ENCODE measurements at places on chromosomes 2 and 18.
A peak's percentile ranks its signal among the peaks of the same experiment; 100 is the strongest.

DNA sequence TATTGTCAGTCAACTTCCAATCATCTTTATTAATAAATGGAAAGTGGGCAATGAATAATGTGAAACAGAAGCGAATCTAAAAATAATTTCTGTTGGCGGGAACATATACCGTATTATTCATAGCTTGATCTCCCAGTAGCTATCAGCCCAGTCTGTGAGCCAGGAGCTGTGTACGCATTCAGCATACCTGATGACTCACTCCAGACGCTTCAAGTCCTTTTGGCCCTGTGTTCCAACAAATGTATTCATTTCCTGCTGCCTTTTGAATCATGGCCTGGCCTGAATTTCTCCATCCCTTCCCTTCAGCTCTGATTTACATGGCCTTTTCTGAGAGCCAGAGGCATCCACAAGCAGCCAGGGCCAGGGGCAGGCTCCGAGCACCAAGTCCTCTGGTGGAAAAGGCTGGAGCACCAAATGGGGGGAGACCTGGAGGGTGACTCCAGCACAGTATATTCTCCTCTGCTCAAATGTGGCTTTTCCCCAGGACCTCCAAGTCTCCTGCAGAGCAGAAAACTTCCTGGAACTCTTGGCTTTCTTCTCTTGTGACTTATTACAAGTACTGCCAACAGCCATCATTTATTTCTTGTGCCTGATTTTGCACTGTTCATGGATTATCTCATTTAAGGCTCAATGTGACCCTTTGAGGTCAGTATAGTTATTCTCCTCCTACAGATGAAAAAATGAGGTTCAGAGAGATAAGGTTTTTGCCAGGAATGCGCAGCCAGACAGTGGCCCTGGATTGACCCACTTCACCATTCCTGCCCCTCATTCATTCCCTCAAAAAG, 108.7 kb downstream of the EN1 start:
- DNase-seq: no peak

DNA sequence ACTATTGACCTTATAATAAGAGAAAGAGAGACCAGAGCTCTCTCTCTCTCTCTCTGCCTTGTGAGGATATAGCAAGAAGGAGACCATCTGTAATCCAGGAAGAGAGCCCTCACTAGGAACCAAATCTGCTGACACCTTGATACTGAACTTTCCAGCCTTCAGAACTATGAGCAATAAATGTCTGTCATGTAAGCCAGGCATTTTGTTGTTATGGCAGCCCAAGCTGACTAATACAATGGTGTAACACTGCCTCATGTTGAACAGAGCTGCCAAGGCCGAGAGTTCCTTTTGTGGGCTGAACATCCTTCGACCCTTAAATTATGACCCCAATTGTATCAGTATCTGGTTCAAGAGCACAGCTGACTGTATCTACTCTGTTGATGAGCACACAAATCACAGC, 108.0 kb downstream of the LRRC30 start:
- no peak for DNase-seq

GRCh38 chr2:155250800-155251199, 552.3 kb downstream of the KCNJ3 start:
- DNase-seq: no peak

DNA sequence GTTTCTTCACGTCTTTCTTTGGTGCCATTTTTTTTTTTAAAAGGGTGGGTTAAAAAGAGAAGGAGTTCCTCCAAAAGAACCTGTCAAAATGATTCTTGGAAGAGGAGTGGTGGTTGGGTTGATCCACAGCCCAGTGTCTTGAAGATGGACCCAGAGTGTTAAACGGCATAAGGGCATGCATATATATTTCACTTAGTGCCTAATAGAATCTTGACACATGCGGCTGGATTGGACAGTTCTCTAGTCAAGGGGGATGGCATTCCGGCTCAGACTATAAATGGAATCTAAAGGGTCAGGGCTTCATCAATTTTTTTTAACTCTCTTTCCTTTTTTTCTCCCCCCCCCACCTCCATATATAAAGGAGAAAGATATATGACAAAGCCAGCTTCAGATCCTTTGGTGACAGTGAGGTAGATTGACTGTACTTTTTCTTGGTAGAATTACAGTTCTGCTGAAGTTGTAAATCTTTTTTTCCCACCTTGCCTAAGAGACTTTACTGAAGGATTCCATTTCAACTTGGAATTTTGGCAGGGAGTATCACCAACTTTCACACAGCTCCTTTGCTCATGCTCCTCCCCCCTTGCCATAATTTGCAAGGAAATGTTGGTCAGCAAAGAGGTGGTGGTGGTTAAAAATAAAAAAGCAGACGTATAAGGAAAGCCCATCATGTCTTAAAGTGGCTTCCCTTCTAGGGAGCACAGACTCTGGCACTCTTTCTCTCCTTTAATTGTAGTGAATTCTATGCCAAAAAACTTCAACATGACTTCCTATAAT, at the start of gene MYL1:
Gene MYL1 (minus strand): TSS at position 160 of the 774 bp plus-strand sequence. CDS start 132 bp downstream, at position 28.
- no peak for DNase-seq

DNA sequence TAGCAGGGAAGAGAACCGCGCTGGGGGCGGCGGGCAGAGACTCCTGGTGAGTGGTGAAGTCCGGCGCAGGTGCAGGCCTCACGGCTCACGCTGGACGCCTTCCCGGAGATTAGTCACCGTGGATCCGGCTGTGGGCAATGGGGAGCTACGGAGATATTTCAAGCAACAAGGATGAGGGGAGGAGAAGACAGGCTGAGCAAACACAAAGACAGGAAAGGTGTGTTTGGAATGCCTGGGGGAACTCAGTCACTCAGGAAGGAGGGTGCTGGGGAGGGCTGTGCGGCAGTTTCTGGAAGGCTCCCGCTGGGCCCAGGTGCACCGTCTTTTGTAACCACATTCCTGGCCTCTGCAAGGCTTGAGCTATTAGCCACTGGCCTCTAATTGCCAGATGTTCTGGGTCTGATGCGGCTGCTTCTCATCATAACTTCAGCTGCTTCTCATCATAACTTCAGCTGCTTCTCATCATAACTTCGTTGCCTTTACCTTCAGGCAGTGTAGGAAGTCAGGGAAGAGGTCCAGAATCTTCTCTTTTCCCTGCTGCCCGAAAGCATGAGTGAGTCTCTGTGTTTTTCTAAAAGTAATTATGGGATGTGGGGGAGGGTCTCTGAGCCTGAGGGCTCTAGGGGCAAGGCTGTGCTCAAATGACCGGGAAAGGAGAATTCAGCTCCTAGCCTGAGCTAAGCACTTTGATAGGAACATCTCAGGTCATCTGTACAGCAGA, 118.9 kb downstream of the PXDN start:
- DNase-seq: no peak

GRCh38 chr18:7369006-7369405, 138.1 kb downstream of the LRRC30 start:
- DNase-seq: no peak

- no peak for DNase-seq
Observed at GRCh38 chr2:2837746-2838547, 506.9 kb upstream of the MYT1L start.

- DNase-seq: no peak
Observed at GRCh38 chr2:65199891-65200290, 27.7 kb upstream of the ACTR2 start.

- DNase-seq: no peak
Observed at GRCh38 chr2:44566059-44566458, 204.3 kb downstream of the CAMKMT start.

GRCh38 chr2:240396623-240397541, 38.6 kb upstream of the GPC1 start:
- no peak for DNase-seq

GRCh38 chr2:65292461-65293011, 64.9 kb downstream of the ACTR2 start:
- DNase-seq: no peak

DNA sequence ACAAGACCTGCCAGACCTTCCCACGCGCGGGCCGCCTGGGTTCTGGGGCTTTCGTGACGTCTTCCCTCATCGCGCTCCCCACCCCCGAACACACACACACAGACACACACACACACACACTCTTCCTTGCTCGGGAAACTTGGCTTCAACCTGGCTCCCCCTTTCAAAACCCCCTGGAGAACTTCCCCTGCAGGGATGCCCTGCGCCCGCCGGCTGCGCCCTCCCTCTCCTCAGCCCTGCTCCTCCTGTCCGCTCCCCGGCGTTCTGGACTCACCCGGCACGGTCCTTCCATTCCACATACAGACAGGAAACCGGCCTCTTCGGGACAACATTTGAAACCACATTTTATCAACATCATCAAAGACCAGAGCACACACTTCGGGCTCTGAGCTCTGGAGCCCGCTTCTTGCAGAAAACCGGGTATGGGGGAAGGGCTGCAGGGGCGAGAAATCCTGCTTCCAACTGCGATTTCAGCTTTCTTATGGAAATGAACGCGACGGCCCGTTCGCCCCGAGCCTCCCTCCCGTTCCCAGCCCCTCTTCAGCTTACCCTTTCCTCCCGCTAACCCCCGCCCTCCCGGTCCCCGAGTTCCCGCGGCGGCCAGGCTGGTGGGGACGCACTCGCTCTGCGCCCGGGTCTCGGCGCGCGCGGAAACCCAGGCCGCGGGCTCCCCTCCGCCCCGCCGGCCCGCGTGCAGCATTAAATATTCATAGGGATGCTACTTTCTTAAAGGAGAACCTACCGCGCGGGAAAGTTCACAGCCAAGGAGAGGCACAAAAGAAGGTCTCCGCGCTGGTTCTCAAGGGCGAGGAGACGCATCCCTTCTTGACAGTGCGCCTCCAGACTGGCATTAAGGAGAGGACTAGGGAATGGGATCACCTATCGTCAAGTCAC, 18.3 kb downstream of the POU3F3 start:
- no peak for DNase-seq

DNA sequence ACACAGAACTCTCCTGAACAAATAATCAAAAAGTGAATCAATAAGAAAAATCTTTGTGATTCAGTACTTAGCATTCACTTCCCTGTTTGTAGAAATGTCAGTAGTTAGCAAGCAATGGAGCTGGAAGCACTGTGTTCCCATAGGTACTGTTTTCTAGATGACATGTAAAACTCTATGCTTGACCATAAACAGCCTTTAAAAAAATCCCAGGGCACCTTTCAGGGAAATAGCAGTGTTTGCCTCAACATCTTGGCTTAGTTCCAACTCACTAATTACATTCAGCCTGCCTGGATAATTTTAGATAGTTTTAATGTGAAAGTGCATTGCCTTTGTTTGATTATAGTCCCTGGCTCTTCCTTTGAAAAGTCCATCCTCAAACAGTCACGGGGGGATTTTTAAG, 721.8 kb downstream of the ERBB4 start:
- no peak for DNase-seq

- no peak for DNase-seq
Observed at GRCh38 chr2:34997779-34998178, 1357.8 kb upstream of the CRIM1 start.

GRCh38 chr2:204437408-204437807, 107.9 kb upstream of the PARD3B start:
- no peak for DNase-seq

GRCh38 chr18:13513021-13513420, 213.3 kb downstream of the FAM210A start:
- peak; percentile 23 for DNase-seq

Measured in NCI-H1092 (cell line).